Fibroblast of villous mesenchyme (primary cell): ENCODE measurements at places on chromosomes 4 and X. TPM values are rescaled to one million over a fixed set of nuclear protein-coding genes. Genes with fewer than 3 reads are reported as not detected.
A peak's percentile ranks its signal among the peaks of the same experiment; 100 is the strongest.

The PPM1K gene
- 30.3 and 38.4 TPM in 2 replicates for total RNA-seq

The TRIM75 gene
- total RNA-seq: 0.32 TPM in 1 of 2 replicates, not detected in the other

The HSFX3 gene
- not detected in 2 replicates for total RNA-seq

The HSPA4L gene
- 2.3 and 6.5 TPM in 2 replicates for total RNA-seq

The SSX2B gene
- total RNA-seq: 0.32 TPM in 1 of 2 replicates, not detected in the other

The JADE3 gene
- 3.5 and 4.3 TPM in 2 replicates for total RNA-seq

The SPP1 gene
- total RNA-seq: 3.9 and 11.3 TPM in 2 replicates

The HERC5 gene
- total RNA-seq: 0.64 and 0.86 TPM in 2 replicates

The TENM3 gene
- total RNA-seq: 24.2 and 26.4 TPM in 2 replicates

The TCEAL9 gene
- 100 and 114 TPM in 2 replicates for total RNA-seq

The SH2D1A gene
- not detected in 2 replicates for total RNA-seq

The MEPE gene
- total RNA-seq: not detected in 2 replicates

DNA sequence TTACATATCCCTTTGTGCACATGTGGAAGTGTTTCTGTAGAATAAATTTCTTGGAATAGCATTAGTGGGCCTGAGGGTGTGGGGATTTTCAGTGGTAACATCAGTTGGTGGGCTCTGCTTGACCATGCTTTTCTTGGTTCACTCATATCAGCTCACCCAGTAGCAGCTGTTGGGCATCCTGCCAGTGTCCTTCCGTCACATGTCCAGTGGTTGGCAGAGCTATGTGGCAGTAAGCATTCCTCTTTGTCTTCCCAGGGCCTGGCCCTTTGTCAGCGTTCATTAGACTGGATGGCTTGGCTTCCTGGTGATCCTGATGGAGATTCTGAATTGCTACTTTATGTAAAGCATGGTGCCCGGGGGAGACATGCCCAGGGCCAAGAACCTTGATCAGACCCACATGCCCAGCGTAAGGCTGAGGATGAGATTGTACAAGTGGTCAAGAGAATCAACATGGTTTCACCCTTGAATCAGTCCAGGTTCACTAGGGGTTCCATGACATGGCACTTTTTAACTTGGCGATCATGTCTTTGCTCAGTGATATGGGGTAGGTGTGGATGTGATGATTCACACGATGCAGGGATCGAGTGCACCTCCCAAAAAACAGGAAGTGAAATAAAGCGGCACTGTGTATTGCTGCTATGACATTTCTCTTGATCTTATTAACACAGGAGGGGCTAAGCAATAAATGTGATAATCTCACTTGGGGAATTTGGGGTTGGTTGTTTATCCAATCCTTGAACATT is 72.1 kb upstream of the IGFBP7 start:
- DNase-seq: no peak

- peak; percentile 8 for DNase-seq
These were observed 352.3 kb downstream of the GRXCR1 start for GRCh38 chr4:43244688-43245382.

GRCh38 chr4:99947608-99948007 is 1.2 kb upstream of the DNAJB14 start:
- peak; percentile 4 for DNase-seq

GRCh38 chr4:40875507-40876150 is 125.9 kb downstream of the NSUN7 start:
- no peak for DNase-seq

GRCh38 chr4:59971952-59972351 is 1228.2 kb upstream of the ADGRL3 start:
- DNase-seq: no peak

- DNase-seq: peak; percentile 55
These were observed 1176.7 kb downstream of the NLGN4X start for GRCh38 chrX:5051831-5052491.

- peak; percentile 71 for DNase-seq
These were observed 4.8 kb downstream of the PROM1 start for GRCh38 chr4:16079046-16079445.

DNA sequence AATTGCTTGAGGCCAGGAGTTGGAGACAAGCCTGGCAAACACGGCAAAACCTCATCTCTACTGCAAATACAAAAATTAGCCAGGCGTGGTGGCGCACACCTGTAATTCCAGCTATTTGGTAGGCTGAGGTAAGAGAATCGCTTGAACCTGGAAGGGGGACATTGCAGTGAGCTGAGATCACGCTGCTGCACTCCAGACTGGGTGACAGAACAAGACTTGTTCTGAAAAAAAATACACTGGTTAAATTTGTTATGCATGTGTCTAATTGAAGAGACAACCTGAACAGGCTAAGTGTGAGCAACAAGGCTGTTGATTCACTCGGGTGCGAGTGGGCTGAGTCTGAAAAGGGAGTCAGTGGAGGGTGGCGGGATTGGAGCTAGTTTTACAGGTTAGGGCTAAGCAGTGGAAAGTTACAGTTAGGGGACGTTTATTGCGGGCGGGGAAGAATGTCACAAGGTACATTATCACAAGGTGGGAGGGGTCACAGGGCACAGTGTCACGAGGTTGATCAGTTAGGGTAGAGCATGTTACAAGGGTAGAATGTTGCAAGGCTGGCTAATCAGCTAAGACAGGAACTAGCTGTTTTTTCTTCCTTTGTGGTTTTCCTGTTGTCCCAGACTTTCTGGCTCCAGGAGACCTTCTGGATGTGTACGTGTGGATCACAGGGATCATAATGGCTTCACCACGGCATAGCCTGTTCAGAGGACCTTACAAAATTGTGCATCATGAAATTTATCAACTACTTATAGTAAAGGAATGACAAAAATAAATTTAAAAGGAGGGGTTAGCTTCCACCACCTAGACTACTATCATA is 115.8 kb downstream of the NAA11 start:
- DNase-seq: peak; percentile 34

DNA sequence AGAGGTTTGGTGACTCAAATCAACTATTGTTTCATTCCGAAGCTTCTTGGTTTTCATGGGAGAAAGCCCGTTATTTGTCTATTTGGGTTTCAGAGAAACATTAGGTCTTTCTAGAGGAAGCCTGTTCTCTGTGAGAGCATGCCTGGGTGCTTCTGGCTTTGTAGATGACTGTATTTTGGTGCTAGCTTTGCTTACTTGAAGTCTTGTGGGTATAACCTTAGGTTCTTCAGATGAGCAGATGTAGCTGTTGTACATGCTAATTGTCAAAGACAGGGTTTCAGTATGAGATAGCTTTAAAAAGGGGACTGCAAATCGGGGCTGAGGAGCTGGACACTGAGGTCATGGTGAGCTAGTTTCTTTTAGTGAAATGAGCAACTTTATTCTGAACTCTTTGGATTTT is 7.9 kb upstream of the STOX2 start:
- no peak for DNase-seq

GRCh38 chr4:136562834-136563233 is 969.5 kb downstream of the PCDH18 start:
- DNase-seq: peak; percentile 6

DNA sequence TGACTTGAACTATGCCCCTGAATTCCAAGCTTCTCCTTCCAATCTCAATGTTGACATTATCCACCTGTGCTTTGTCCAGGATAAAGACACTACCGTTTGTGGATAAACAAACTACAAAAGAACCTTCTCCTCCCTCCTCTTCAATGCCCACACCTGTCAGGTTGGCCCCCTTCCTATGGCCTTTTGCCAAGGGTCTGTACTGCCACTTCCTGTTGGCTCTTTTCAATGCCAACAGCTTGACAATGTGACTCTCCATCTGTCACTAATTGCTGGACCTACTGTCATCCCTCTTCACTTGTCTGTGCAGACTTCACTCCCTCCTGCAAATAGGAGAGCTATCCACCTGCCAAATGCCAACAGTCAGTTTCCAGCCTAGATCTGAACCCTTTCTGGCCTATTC is 35.8 kb upstream of the MID1 start:
- no peak for DNase-seq

DNA sequence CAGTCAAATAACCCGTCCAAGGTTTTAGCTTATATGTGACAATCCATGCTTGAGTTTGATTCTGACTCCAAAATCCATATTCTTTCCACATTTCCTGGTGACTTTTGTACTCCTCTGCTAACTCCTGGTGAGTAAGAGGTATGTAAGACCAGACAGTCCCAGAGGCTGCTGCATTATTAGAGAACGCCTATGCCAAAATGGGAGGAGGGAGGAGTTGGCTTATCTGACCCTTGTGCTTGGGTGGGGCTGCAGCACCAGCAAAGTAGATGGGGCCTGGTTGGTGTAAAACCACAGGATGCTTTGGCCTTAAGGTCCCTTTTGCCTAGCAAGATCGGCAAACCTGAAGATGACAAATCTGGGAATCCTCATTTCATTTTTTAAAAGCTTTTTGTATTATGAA is 9.1 kb upstream of the RNF212 start:
- DNase-seq: no peak

- peak; percentile 12 for DNase-seq
These were observed 101.2 kb upstream of the KLF3 start for GRCh38 chr4:38562751-38563198.

DNA sequence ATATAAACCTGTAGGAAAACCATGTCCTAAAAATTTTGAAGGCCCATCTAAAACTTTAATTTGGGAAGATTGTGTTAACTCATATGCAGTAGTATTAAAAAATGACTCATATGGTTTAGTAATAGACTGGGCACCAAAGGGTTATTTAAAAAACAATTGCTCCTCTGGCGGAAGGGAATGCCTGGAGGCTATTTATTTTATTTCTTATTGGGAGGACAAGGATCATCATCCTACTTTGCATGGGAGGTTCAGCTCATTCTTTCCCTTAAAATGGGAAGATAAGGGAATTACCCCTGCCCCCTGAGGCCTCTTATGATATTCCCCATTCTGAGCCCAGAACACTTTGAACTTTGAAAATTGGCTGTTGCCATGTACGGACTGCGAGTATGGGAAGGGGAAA is 29.7 kb upstream of the MGST2 start:
- DNase-seq: no peak

DNA sequence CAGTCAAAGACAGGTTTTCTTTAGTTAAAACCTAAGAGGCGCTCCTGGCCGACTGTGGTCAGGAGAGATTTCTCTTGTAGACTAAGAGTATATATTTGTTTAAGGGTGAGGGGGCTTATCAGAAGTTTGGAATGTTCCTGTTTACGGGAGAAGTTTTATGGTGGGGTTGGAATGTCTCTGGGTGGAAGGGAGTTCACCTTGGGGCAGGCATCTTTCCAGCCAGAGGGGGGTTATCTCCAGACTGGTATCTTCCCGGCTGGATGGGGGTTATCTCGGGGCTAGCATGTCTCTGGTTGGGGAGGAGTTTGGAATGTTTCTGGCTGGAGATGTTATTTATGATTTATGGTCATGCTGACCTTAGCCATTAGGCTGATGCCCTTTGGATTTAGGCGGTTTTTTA is 116.0 kb downstream of the COX7B2 start:
- DNase-seq: no peak

- no peak for DNase-seq
These were observed 1226.5 kb downstream of the C4orf33 start for GRCh38 chr4:130322439-130322838.

DNA sequence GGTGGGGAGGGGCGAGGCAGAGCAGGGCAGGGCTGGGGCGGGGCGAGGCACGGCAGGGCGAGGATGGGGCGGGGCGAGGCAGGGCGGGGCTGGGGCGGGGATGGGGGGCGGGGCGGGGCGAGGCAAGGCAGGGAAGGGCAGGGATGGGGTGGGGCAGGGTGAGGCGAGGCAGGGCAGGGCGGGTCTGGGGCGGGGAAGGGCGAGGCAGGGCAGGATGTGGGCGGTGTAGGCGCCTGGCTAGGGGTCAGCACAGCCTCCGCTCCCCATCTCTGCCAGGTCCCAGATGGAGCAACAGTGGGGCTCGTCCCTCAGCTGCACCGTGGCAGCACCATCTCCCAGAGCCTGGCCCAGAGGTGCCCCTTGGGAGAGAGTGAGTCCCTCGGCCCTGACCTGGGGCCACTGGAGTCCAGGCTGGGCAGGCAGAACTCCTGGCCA is 4.2 kb upstream of the SRPK3 start:
- no peak for DNase-seq

DNA sequence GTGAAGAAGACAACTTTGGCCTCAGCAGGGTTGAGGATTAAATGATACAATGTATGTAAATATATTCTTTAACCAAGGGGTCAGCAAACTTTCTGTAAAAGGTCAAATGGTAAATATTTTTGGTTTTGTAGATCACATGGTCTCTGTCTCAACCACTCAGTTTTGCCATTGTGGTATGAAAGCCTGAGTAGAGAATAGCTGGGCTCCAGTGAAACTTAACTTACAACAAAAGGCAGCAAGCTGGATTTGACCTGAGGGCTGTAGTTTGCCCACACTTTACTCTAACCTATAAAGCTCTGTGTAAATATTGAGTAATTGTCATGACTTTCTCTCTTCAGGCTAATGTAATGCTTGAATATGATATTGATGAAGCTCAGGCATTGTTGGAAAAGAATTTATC is 19.6 kb downstream of the VBP1 start:
- peak; percentile 15 for DNase-seq

DNA sequence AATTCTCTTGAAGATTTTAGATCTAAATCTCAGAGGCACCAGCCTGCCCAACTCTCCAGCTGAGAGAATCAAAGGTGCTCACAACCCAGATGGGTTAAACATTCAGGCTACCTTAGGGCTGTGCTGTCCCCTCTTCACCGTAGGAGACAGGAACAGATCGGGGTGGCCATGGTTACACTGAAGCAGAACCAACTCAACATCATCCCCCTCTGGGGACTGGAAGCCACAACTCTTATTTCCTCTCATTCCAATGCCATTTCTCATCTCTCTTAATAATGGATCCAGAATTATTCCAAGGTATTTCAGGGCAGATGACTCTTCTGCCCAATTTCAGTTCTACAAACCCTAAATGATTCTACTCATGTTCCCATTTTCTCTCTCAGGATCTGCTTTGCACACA is 109.7 kb downstream of the NKX6-1 start:
- no peak for DNase-seq

GRCh38 chr4:120331486-120332370 is 265.1 kb upstream of the MAD2L1 start:
- DNase-seq: no peak

DNA sequence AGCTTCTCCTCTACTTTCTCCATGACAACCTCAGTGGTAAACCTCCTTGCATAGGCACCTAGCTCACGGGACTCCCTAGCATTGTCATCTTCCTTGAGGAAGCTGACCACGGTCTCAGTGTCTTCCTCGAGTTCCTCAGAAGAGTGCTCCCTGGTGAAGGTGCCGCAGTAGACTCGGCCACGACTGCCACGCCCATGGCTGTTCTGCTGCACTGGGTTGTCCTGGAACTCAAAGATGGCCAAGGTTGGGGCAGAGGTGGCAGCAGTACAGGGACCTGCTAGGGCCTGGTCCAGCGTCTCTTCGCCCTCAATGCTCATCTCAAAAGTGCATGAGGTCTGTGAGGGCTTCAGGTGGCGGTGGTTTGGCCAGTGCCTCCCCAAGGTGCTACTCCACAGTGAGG is 147.9 kb upstream of the ARHGEF9 start:
- no peak for DNase-seq

DNA sequence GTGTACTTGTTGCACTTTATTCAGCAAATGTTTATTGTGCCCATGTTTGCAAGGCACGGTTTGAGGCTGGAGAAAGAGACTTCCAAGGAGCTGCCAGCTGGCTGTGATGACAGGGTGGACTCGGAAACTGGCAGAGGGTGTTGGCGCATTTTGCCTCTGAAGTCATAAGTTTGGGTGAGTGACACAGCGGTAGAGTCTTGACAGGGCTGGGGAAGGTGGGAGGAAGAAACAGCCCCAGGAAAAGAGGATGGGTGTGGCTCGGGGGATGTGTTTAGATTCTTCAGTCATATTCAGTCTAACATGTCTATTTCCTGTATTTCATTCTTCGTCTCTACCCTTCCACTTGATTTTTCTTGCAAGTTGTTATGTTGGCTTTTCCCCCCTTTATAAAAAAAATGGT is 77.0 kb upstream of the STOX2 start:
- no peak for DNase-seq
